Central memory CD8-positive, alpha-beta T cell (primary cell): ENCODE measurements at places on chromosomes 4 and X.
A peak's percentile ranks its signal among the peaks of the same experiment; 100 is the strongest.

DNA sequence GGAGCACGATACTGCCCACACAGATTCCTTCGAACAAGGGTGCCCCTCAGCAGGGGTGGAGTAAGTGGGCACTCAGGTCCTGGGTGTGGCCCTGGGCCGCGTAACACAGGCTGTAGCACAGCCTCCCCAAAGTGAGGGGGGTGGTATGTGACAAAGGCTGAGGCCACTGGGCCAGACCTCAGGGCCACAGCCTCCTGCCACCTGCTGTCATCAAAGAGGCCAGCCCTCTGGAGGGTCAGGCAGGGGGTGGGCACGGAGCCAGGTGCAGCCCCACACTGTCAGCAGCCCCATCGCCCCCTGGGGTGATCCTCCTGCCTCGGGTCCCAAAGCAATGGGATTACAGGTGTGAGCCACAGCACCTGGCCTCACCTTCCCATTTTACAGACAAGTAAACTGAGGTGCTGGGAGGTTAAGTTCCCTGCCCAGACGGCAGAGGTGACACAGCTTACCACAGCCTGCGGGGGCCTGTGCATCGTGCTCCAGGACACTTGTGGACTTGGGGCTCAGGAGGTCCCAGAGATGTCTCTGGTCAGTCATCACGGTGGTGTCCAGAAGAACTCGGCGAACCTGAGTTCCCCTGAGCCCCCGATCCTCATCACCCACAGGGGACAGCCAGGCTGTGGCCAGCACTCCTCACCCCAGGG is 27.5 kb upstream of the MXD4 start:
- no peak for DNase-seq

- no peak for DNase-seq
Observed at GRCh38 chrX:118207831-118208453, 91.3 kb upstream of the KLHL13 start.

GRCh38 chr4:76977736-76978350 is 28.3 kb downstream of the SEPTIN11 start:
- DNase-seq = no peak

GRCh38 chr4:156941940-156942548 is 29.6 kb downstream of the PDGFC start:
- DNase-seq = no peak

GRCh38 chrX:96455078-96455477 is 229.6 kb upstream of the DIAPH2 start:
- DNase-seq = no peak

DNA sequence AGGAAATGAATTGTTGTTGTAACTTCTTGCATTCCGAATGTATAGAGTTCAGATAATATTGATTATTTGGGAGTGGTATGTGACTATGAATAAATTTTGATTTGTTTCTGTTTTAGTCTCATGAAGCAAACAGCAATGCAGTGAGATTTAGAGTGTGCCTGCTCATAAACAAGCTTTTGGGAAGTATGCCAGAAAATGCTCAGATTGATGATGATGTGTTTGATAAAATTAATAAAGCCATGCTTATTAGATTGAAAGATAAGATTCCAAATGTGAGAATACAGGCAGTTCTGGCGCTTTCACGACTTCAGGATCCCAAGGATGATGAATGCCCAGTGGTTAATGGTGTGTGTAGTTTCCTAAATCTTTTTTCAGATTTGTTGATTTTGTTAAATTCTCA is 2.0 kb downstream of the NCAPG start:
- DNase-seq = no peak

- DNase-seq = no peak
Observed at GRCh38 chr4:24570172-24570571, 14.2 kb downstream of the DHX15 start.

- peak; percentile 35 for DNase-seq
Observed at GRCh38 chrX:65668377-65669310, 1.2 kb downstream of the MSN start.

DNA sequence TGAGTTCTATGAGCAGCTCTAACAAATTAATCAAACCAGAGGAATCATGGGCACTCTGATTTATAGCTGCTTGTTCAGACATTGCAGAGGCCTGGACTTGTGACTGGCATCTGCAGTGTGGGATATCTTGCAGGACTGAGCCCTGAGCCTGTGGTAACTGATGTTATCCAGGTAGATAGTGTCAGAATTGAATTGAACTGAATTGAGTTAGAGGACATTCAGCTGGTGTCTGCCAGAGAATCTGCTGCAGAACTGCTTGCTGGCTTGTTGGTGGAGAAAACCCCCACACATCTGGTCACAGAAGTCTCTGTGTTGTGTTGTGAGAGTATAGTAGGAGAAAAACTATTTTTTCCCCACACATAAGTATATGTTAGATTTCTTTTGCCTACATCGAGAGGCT is 42.2 kb downstream of the SMIM20 start:
- DNase-seq = no peak

DNA sequence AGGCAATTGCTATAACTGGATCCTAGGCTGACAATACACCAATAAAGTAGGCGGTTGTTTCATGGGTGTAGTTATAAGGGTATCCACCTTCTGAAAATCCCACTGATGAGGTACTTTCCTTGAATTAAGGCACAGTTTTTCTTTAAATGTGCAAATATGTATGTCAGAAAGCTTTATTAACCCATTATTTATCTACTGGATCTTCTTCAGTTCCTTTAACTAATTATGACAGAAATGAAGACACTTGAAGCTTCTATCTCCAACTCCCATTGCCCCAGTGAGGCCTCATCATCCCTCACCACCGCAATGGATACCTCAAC is 159.6 kb upstream of the KLF3 start:
- DNase-seq = no peak

GRCh38 chr4:30744957-30745640 is 24.9 kb downstream of the PCDH7 start:
- DNase-seq = no peak

- DNase-seq = no peak
Observed at GRCh38 chr4:16119981-16120380, 36.2 kb upstream of the PROM1 start.

GRCh38 chr4:75679876-75680575 is 6.8 kb upstream of the G3BP2 start:
- DNase-seq = no peak

DNA sequence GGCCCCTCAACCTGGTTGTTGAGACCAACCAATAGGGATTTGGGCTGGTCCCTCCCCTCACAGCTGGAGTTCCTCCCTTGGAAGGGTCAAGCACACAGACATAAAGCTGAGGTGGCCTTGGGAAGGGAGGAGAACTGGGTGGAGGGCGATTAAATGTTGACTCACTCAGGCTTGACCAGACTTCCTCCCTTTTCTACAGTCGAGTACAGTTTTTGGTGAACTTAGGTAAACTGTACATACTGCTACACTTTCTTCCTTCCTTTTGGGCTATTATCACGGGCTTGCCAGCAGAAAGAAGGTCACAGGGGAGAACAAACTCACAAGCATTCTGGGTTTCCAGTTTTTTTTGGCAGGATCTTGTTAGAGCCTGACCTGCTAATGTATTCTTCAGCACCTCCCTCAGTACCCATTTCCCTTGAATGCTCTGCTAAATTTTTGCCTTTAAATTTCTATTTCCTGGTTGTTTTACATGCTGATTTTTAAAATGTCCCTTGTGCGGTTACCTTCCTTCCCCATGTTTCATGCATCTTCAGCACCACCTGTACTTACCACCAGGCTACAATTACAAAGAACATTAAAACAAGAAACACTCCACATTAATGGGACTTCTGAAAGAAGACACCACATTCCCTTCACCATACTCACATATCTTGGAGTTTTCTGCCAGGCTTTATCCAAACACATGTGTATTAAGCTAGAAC is 135.2 kb upstream of the RASGEF1B start:
- DNase-seq = no peak

DNA sequence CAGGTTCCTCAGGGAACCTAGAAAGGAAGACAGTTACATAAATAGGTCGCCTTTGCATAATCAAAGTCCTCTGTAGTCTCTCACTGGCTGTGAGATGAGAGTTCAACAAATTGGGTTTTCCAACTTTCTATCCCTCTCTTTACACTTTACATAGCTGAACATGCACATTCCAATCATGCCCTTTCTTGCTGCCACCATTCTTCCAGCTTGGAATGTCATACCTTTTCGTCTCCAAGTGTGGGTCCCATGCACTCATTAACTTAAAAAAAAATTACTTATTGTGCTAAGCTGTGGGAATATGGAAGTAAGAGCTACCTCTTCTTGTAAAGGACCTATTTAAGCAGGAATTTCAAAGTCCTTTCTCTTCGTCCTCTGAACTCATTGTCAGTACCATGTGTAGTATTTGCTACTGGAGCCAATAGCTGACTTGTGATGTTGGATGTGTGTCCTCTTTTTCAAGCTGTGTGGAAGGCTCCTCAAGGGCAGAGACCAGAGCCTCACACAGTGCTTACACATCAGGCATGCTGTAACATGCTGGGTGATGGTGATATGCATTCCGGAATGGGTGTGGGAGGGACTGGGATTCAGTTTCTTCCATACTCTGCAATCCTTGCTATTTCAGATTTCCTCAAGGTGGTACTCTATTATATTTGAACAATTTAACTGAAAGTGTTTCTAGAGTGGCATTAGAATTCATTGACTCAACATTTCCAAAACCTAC is 7.1 kb downstream of the ENOPH1 start:
- DNase-seq = no peak

DNA sequence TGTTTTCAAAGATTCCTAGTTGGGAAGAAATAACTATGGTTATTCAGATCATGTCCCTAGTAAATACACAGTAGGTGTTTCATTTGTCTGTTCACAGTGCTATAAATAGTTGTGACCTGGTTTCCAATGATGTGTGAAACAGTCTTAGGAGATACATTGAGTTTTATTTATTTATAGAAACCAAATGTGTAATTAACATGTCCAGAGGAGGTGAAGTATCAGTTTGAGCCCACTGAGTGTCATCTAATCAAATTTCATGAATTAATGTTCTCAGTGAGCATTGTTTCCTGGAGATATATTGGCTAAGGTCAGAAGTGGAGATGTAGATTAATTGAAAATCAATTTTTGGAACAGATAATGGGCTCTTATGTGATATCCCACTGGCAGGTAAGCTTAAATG is 996.3 kb downstream of the FSTL5 start:
- no peak for DNase-seq

GRCh38 chr4:112916868-112917267 is 132.6 kb upstream of the ANK2 start:
- DNase-seq = no peak

- DNase-seq = no peak
Observed at GRCh38 chr4:68589790-68590189, 13.7 kb upstream of the UGT2B17 start.

GRCh38 chrX:77167993-77168392 is 279.2 kb upstream of the FGF16 start:
- DNase-seq = no peak

- DNase-seq = no peak
Observed at GRCh38 chr4:27721193-27721592, 860.6 kb downstream of the STIM2 start.

DNA sequence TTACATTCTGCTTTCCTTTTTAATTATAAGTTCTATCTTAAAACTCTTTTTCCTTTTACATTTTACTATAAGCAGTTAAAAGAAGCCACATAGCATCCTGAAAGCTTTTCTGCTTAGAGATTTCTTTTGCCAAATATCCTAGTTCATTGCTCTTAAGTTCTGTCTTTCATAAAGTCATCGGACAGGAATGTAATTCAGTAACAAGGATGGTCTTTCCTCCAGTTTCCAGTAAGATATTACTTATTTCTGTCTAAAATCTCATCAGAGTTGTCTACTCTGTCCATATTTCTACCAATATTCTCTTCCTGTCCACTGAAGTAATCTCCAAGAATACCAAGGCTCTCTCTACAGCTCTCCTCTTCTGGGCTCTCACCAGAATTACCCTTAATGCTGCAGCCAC is 37.5 kb upstream of the ADH1C start:
- DNase-seq = no peak

GRCh38 chr4:41111791-41112190 is 102.6 kb downstream of the APBB2 start:
- no peak for DNase-seq

DNA sequence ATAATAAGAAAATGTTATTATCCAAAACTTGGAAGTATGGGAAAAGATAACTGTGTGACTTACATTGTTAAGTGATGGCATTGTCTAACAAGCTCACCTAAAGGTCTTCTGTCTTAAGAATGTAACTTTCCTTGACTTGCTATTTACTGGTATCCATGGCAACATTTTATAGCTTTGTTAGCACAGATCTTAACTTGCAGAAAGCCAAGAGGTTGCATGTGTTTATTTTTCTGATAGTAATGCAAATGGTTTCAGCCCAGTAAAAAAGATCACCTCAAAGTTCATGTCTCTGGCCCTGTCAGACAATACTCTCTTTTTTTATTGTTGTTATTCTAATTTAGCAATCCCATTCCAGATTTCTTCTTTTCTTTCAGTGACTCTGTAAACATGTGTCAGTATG is 425.3 kb downstream of the SPRY1 start:
- DNase-seq = no peak

GRCh38 chr4:38865445-38865844 is 2.2 kb upstream of the FAM114A1 start:
- DNase-seq = no peak

- DNase-seq = no peak
Observed at GRCh38 chr4:10253765-10254164, 137.2 kb upstream of the WDR1 start.

- DNase-seq = no peak
Observed at GRCh38 chrX:13938051-13938828, 91.5 kb downstream of the GEMIN8 start.

GRCh38 chr4:56906489-56907393 is 959 bp upstream of the REST start:
- no peak for DNase-seq

GRCh38 chrX:77694491-77694890 is 91.5 kb downstream of the ATRX start:
- no peak for DNase-seq
